ENCODE measurements at places on chromosomes 12 and 14. TPM values are rescaled to one million over a fixed set of nuclear protein-coding genes. Genes with fewer than 3 reads are reported as not detected.

AICDA gene
- total RNA-seq = not detected

GRCh38 chr12:95943330-95943842, at the start of gene AMDHD1:
Gene AMDHD1 (plus strand): TSS chr12:95943331. CDS start chr12:95943399, 68 bp downstream.
- no peak for DNase-seq

- no peak for DNase-seq
Observed at GRCh38 chr12:127570793-127571360, 696.1 kb upstream of the TMEM132C start.

GRCh38 chr14:60648934-60649874, at the start of gene SIX1:
Gene SIX1 (minus strand): TSS chr14:60649477. CDS start chr14:60649189, 288 bp downstream.
- no peak for DNase-seq

- DNase-seq = no peak
Observed at GRCh38 chr14:38960946-38961531, 142.0 kb downstream of the SEC23A start.

Measured in esophagus squamous epithelium (tissue), 5 donors.